ENCODE measurements at places on chromosomes 6 and 20.

DNA sequence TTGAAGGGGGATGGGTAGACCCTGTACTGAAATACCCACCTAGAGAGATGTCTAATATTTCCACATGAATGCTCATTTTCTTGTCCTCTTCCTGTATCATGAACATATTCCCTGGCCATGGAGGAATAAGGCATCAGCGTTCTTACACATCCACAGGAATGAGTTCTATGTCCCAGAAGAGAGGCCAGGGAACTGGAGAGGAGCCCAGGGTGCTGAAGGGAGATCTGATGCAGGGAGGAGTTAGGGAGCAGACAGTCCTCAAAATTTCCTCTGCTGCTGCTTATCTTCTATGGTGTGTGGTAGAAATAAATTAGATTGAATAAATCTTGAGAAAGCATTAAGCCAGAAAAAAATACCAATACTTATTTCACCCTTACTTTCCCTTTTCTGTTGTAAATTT is 295.0 kb downstream of the KCNQ5 start:
- DNase-seq = no peak

GRCh38 chr20:13202565-13202964 is 18.5 kb upstream of the ISM1 start:
- no peak for DNase-seq

- DNase-seq = no peak
Observed at GRCh38 chr6:36127462-36128016, 2.8 kb upstream of the MAPK13 start.

DNA sequence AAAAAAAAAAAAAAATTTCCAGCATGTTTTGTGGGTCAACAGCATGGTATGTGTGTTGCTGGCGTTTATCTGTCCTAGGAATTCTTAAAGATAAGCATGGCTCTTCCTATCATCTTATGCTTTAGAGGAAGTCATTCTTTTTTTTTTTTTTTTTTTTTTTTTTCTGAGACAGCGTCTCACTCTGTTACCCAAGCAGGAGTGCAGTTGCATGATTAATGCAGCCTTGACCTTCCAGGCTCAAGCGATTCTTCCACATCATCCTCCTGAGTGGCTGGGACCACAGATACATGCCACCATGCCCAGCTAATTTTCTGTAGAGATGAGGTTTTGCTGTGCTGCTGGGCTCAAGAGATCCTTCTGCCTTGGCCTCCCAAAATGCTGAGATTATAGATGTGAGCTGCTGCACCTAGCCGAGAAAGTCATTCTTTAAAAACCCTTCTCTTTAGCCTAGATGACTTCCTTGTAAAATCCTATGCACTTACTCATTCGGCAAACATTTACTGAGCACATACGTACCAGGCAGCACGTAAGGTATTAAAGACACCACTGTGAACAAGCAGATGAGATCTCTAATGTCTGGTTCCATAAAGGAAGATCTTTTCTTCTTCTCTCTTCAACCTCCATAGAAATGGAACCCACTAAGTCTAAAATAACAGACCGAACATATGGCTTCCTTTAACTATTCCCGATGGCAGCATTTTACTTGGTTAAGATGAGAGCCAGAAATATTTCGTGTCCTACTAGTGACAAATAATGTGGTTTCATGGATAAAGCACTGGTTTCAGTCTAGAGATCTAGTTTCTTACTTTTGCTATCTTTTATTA is 122.4 kb downstream of the RIN2 start:
- no peak for DNase-seq

- no peak for DNase-seq
Observed at GRCh38 chr20:33926425-33926824, 67.3 kb upstream of the RALY start.

DNA sequence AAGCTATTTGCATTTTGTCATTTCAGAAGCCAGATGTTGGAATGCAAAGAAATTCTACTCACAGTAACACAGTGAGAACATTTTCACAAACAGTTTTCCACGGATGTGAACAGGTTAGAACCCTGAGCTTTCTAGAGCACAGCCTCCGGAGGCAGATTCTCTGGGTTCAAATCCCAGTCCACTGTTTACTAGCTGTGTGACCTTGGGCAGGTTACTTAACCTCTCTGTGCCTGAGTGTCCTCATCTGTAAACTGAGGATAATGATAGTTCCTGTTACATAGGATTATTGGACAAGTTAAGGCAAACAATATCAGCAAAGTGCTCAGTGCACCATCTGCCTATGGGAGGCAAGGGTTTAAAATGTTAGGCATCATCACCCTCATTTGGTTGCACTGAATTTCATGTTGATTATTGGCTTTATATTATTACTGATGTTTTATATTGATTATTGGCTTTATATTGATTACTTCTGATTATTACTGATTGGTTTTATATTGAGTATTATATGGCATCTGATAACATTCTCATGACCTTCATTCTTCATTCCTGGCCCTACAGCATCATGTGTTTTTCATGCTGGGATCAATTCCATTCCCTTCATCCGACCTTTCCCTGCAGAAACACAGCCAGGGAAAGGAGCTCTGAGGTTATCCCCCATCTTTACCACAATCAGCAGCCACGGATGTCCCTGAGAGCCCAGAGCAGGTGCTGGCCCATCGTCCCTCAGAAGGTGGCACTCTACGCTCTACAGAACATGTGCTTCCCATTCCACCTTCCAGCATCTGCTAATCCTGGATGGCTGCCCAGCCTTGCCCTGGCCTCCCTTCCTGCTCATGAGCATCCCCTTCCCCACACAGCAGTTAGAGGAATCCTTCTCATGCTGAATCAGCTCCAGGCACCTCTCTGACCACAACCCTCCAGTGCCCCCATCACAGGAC is 283.1 kb downstream of the PREX1 start:
- DNase-seq = no peak

DNA sequence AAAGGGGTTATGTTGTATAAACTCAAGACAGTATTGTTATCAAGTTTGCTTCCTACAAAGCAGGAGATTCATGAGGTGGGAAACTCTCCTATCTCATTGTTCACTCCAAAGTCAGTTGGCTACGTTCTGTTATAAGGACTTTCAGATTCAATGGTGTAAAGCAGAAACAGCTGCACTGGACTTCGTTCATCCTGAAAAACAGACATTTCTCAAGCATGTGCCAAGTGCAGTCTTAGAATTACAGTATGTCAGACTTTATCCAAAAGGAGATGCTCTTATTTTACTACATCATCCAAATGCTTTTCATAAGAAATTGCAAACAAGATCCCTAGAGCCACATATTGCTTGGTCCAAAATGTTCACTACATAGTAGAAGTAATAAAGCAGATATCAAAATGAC is 14.9 kb downstream of the COL21A1 start:
- DNase-seq = no peak

DNA sequence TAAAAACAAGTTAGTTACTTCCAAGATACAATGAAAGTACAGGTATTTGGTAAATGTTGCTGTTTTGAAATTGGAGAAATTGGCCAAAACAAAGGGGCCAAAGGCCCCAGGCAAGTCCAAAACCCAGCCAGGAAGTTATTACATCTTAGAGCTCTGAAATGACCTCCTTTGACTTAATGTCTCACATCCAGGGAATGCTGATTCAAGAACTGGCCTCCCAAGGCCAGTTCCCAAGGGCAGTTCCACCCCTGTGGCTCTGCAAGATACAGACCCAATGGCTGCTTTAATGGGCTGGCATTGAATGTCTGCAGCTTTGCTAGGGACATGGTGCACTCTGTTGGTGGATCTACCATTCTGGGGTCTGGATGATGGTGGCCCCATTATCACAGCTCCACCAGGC is 217.3 kb upstream of the FKBP1C start:
- DNase-seq = no peak

DNA sequence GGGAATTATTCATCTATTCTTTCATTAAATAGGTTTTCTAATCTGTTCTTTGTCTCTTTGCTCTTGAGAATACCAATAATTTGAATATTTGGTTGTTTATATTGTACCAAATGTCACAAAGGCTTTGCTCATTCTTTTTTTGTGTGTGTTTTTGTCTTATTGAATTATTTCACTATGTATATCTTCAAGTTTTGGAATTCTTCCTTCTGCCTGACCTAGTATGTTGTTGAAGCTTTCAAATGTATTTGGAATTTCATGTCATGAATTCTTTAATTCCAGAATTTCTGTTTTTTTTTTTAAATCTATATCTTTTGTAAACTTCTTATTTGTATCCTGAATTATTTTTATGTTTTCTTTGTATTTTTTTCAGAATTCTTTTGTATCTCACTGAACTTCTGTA is 16.8 kb downstream of the HLA-B start:
- DNase-seq = no peak

DNA sequence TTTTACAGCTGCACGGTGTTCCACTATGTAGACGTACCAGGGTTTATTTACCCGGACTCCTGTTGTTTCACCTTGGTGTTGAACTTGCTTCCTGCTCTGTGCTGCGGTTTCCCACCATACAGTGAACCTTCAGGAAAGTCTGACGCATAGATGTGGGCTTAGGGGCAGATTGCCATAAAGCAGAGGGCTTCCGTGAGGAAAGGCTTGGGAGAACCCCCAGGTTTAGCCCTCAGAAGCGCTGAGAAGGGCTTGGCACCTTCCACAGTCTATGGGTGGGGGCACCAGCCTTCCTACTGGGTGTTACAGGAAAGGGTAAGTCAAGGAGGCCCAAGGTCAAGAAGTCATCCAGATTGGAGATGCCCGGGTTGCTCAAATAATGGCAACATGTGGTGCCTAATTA is 19.2 kb upstream of the MRPS18A start:
- no peak for DNase-seq

DNA sequence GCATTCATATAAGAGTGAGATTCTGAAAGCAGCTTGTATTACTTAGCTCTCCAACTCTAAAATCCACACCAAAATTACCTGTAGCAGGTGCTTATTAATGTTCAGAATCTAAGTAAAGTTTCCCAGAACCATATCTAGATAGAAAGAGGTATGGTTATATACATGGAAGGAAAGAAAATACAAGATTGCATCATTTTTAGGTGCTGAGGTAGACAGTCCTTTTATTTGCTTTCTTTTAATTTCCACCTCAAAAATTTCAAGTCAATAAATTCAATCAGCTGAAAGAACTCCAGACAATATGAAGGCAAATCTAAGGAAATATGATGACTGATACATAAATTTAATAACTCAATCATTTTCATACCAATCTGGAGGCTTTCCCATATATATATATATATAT is 521.9 kb downstream of the PKHD1 start:
- no peak for DNase-seq

DNA sequence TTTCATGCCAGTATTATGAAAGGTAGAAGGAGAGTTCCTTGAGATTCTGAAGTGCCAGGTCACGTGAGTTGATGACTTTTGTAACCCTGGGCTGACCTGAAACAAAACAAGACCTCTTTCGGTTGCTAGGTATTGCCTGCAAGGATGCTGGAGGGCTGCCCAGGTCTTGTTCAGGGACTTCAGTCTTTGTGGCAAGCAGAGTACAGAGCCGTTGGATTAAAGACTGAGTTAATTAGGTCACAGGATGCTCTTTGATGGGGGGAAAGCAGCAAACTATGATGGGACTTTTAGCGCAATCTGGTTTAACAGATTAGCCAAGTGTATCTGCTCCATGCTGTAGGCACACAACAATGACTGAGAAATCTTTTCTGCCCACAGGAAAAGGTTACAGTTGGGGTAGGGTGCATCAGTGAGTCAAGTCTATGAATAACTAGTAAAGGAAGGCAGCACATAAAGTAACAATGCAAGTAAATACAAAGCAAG is 12.8 kb upstream of the ELOVL5 start:
- DNase-seq = no peak

GRCh38 chr6:36548401-36548743 is 1.1 kb upstream of the STK38 start:
- no peak for DNase-seq

DNA sequence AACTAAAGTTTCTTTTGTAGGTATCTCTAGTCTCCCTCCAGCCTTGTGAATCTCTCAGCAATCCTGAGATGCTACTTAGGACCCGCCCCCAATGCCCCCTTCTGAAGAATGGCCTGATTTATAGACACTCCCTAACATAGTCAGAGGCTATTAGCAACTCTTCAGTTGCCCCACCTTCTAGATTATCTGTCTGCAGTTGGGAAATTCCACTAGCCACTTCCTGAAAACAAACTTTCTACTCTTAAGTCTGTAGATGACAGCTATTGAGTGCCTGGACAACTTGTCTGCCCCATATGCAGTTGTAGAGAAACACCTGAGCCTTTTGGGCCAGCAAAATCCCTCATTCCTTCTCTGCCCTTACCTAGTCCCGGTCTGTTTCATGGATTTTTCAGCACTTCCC is 188.2 kb upstream of the PREP start:
- DNase-seq = no peak

GRCh38 chr20:51579137-51579536 is 36.6 kb upstream of the NFATC2 start:
- no peak for DNase-seq

- DNase-seq = no peak
Observed at GRCh38 chr6:134962421-134962820, 12.5 kb upstream of the ALDH8A1 start.

- DNase-seq = no peak
Observed at GRCh38 chr6:100691972-100692371, 189.2 kb downstream of the ASCC3 start.

- DNase-seq = no peak
Observed at GRCh38 chr6:155187106-155187505, 76.7 kb upstream of the CLDN20 start.
